ENCODE measurements at places on chromosomes 7 and 10.

DNA sequence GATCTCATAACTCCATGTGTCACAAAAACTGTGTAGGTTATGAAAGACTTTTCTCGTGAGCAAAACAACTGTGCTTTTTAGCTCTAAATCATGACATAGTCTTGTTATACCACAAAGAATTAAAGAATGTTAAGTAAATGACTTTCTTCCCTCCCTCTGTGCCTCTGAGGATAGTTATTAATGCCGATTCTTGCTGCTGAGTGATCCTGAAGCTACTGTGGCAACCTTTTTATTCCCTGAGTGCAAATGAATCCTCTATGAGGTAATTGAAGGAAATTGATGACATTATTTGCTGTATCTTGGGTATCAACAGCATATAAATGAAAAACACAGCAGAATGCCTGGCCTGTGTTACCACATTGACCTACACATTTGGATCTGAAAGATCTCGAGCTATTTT lies 142.2 kb upstream of the HDAC9 start:
- DNase-seq = no peak

- DNase-seq = no peak
These were observed 52.7 kb downstream of the SRPK2 start for GRCh38 chr7:105336009-105336408.

- DNase-seq = no peak
These were observed 100.0 kb downstream of the AUTS2 start for GRCh38 chr7:69698109-69698825.

- DNase-seq = no peak
These were observed 49.5 kb downstream of the VSTM2A start for GRCh38 chr7:54591404-54592386.

DNA sequence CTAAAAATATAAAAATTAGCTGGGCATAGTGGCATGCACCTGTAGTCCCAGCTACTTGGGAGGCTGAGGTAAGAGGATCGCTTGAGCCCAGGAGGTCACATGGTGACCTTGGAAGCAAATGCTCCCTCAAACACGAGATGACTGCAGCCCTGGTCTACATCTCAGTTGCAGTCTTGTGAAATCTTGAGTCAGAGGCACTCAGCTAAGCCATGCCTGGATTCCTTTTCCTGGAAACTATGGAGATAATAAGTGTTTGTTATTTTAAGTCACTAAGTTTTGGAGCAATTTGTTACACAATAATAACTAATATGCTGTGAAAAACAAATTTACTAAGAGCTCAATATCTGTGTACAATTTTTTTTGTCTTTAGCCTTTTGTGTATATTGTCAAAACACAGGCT lies 284.3 kb upstream of the KAT6B start:
- DNase-seq = no peak

DNA sequence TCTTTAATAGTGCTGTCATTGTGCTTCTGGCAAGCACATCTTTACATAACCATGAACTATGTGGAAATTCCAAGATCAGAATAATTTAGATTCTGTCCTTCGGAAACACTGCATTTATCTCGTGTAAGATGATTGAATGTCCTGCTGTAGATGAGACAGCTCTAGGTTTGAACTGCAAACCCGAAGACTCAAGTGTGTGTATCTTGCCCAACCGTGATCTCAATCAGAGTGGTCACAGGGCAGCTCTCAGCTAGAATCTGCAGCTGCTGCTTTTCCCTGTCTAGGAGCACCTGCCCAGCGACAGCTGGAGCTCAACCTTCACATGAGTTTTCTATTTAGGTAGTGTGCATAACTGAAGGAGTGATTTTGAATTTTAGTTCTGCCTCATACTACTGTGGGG lies 17.5 kb upstream of the KIF20B start:
- DNase-seq = no peak

- no peak for DNase-seq
These were observed 44.2 kb downstream of the SVOPL start for GRCh38 chr7:138656952-138657351.
